DMS79 treated with DMSO at 0.1 percent for 48 hours (cell line): ENCODE measurements at places on chromosomes 6 and 20.

DNA sequence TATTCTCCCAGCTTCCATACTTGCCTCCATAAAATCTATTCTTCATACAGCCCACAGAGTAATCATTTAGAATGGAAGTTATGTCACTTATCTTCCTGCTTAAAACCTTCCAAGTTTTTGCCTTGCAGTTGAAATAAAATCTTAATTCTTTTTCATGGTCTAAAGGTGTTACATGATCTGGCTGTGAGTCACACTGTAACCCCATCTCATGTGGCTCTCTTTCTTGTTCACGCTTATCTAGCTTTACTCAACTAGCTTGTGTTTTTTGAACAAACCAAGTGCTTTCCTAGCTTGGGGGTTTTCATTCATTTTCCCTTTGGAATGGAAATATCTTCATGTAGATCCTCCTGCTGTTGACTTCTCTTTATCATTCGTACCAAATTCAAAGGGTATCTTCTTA, 23.6 kb upstream of the THEMIS start:
- no peak for DNase-seq

- DNase-seq = no peak
These were observed 34.5 kb upstream of the CEP85L start for GRCh38 chr6:118685823-118686449.

DNA sequence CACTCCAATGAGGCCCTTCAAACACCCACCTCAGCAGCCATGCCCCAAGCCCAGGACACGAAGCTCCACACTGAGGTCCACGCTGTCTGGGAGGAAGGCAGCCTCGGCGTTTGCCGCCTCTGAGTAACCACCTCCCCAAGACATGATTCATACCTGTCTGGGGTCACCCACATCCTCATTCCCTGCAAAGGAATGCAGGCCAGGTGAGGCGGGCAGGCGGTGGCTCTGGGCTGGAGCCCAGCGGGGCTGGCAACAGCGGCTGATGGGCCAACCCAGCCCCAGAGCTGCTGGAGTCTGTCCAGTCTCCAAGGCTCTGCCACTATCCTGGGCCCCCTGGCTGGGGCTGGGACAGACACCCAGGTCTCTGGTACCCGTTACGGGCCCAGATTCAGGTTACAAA, 14.8 kb downstream of the PMEPA1 start:
- no peak for DNase-seq

DNA sequence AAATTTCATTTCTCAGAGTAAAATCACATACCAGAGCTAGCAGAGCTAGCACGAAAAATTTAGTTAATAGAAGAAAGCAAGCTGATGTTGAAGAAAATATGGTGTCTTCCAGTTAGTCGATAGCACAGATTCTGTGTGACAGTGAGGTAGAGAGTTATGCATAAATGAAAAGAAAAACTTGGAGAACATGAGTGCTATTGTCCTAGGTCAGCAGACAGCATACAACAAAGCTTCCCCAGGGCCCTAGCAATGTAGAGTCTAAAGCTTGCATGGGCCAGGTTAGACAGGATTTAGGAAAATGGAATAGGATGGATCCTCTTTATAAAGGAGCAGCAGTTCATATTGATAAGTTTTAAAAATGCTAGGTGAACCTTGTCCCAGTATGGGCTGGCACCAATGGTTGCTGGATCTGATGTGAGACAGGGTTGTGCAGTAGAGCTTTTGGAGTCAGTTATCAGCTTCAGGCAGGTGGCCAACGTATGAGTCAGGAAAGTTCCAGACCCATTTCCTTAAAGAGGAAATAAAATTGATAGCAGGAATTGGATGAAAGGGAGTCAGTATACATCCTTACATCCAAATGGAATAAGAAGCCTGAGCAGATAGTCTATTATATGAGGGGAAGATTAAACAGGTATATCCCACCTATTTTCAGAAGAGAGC, 277.2 kb downstream of the FRK start:
- no peak for DNase-seq

- peak; percentile 99 for DNase-seq
These were observed 5.2 kb downstream of the BICRAL start for GRCh38 chr6:42787063-42787472.

DNA sequence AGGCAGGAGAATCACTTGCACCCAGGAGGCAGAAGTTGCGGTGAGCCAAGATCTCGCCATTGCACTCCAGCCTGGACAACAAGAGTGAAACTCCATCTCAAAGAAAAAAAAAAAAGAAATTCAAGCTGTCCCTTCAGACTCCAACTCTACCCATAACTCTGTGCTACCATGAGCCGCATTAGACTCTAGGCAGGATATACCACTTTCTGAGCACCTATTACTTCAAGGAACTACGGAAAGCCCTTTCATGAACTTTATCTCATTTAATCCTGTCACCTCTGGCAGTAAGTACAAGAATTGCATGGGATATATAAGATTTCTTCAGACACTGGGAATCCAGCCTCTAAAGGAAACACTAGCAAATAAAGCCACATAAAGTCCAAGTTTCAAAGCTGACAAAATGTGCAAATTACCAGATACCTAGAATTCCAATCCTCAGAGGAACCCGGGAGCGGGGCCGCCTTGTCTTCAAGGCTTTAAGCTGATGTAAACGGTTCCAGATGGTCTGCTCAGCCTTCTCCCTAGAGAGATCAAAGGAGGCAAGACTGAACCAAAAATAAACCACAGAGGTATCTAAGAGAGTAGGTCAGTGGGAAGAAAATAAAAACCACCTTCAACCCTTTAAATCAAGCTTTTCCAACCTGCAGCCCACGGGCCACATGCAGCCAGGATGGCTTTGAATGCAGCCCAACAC, 9.4 kb downstream of the CDK5RAP1 start:
- no peak for DNase-seq

- no peak for DNase-seq
These were observed 202.8 kb downstream of the BTBD9 start for GRCh38 chr6:38436726-38437465.

DNA sequence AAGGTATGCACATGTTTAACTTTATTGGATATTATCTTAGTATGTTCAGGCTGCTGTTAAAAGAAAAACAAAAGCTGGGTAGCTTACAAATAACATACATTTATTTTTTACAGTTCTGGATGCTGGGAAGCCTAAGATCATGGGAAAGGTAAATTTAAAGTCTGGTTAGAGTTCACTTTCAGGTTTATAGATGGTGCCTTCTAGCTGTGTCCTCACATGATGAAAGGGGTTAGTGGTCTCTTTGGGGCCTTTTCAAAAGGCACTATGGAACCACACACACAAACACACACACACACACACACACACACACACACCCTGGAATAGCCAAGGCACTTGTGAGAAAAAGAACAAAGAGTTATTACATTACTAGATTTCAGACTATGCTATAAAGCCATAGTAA, 805.8 kb upstream of the GJE1 start:
- no peak for DNase-seq
